ENCODE measurements at places on chromosomes 11 and 22.

DNA sequence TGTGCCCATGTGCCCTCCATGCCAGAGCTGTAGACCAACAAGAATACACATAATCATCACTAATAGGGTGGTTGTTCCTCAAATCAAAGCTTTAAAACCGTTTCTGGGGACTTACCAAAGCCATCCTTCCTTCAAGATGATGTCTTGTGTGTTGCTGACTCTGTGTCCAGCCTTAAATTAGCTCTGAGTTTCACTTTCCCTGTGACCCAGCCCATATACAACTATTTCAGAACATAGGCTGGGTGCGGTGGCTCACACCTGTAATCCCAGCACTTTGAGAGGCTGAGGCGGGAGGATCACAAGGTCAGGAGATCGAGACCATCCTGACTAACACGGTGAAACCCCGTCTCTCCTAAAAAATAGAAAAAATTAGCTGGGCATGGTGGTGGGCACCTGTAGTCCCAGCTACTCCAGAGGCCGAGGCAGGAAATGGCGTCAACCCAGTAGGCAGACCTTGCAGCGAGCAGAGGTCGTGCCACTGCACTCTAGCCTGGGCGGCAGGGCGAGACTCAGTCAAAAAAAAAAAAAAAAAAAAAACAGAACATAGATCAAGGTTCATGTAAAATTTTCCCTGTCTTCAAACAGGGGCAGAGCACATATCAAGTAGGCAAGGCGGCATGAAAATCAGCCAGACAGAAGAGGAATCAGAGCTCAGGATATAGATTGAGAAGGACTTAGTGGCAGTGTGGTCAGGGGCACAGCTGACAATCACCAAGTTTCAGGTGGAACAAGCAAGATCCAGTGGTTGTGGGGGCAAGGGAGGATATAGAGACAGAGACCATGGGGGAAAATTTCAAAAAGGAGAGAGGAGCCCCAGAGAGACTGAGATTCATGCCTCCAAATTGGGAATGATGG is at the start of gene PLAAT2:
Gene PLAAT2, minus strand, starts transcription at position 179 of the 855 bp plus-strand sequence. Its CDS starts 55 bp downstream, at position 124.
- DNase-seq, result no peak

GRCh38 chr22:30263883-30264282 is 2.8 kb downstream of the OSM start:
- DNase-seq, result no peak

DNA sequence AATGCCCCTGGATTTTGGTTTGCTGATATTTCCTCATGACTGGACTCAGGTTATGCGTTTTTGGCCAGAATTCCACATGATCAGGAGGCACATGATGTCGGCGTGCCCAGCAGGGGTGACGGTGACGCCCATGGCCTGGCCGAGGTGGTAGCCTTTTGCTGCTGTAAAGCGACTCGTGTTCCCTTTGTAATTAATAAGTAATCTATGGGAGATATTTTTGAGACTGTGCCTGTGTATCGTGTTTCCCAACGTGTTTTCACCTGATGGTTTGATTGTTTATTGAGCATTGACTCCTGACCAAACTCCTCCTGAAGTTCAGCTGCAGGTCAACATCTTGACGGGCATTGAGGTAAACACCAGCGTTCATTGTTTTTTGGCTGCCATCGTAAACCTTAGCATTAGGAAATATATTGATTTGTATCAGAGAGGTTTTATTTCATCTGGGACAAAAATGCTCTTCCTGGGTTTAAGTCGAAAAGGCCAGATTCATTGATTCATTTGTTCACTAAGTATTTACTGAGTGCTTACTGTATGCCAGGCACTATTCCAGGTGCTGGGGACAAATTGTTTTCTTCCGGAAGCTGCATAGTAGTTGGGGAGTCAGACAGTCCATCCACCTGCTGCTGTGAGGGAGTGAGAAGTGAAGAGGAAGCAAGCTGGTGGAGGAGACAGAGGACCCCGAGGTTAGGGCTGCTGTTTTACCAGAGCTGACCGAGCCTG is 23.6 kb downstream of the DCPS start:
- DNase-seq, result no peak

DNA sequence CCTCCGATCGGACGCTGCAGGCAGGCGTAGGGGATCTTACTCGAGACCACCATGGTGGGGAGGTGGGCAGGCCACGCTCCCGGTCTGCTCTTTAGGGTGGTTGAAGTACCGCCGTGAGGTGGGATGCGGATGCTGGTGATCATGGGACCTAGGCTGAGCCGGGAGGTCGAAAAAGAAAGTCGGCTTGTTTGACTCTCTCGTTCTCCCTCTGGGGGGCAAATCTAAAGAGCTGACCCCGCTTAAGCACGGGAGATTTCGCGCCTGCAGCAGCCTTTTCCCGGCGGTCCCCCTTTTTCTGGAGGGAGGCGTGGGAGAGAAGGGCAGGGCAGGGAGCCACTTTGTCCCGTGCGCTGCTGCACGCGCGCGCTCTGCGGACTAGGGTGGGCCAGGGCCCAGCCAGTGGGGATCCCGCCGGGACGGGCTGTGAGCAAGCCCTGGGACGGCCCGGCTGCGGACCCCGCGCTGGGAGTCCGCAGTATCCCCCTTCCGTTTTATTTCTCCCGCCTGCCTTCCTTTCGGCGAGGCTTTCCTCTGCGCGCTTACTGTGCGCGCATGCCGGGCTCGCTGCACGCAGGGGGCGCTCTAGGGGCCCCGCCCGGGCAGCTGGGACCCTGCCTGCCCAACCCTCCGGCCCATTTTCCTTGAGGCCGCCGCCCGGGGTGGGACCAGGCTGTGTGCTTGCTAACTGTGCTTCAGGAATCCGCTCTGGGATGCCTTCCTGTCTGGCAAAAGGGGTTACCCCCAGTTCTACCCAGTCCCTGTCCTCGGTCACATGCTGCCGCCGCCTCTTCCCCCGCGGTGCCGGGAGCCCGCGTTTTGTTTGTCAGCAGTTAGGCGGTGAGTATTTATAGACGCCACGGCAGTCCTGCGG is 81.0 kb downstream of the PRR5L start:
- DNase-seq, result peak; percentile 72

DNA sequence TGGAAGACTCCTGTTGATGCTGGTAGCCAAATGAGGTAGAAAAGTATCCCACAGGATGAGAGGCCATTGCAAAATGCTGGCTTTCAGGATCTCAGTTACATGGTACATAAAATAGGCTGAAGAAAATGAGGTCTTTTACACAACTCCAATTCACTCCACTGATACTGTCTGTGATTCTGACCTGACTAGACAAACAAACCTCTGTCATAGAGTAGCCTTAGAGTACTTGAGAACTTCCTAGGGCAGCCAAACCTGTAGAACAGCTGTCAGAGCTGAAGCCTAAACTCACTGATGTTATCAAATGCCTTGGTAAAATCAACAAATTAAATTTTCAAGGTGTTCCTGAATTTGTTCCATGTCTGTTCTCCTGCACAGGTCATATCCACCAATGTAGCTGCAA is 26.2 kb upstream of the POGLUT3 start:
- no peak for DNase-seq

- DNase-seq, result no peak
Observed at GRCh38 chr11:96154802-96155520, 188.0 kb downstream of the MAML2 start.

GRCh38 chr22:45455621-45456020 is 42.1 kb downstream of the RIBC2 start:
- DNase-seq, result no peak

DNA sequence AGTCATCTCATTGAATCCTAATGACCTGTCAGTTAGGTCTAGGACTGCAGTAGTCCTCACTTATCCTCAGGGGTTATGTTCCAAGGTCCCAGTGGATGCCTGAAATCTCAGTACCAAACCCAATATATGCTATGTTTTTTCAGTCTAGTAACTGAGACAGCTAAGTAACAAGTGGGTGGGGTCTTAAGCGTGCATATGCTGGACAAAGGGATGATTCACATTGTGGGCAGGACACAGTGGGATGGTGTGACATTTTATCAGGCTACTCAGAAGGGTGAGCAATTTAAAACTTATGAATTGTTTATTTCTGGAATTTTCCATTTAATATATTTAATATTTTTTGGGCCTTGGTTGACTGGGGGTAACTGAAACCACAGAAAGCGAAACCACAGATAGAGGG is 29.0 kb downstream of the DDX10 start:
- no peak for DNase-seq

DNA sequence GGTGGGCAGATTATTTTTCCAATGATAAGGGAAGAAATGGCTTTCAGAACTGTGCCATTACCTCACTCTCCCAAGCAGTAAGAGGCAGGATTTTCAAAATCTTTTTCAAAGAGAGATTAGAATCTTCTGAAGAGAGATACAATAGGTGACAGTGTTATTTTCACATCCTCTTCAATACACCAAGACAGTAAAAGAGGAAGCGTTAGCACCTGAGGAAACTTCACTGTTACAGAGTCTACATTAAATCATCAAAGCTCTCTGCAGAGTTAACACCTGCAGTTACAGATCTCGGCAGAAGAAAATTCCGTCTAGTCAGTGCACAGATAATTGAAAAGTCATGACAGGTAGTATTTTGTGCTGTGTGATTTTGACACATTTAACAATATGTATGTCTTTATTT is 144.9 kb downstream of the PGR start:
- DNase-seq, result no peak

DNA sequence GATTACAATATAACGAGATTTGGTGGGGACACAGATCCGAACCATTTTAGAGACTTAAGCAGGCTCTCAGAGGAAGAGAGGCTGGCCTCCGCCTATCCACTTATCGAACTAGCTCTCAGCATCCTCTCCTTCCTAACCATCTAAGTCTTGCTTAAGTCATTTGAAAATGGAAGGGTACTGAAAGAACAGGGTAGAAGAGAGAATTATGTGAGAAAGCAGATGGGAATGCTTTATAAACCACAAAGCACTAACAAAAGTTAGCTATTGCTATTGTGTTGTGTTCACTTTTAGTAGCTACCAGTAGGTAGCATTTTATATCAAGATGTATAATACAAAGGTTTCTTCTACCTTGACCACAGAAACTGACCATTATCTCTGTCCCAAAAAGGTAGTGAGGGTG is 153.4 kb upstream of the CADM1 start:
- no peak for DNase-seq

- DNase-seq, result no peak
Observed at GRCh38 chr22:24765166-24765565, 9.4 kb downstream of the PIWIL3 start.

DNA sequence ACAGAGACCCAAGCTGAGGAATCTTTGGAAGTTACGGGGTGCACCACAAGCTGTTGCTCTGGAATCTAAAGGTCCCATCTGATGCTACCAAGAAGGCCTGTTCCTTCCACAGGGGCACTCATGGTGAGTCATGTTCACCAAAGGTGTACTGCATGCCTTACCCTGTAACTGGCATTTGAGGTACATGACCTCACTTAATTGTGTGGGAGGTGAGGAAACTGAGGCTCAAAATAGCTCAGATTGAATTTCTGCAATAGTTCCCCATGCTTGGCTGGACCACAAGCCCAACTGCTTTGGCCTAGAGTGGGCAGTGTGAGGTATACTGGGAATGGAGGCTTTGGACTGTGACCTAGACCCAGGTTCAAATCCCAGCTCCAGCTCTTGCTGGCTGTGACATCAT is 8.2 kb downstream of the MTFP1 start:
- no peak for DNase-seq

GRCh38 chr11:13140028-13140870 is 131.1 kb downstream of the RASSF10 start:
- no peak for DNase-seq

GRCh38 chr11:37450613-37451012 is 852.6 kb upstream of the RAG2 start:
- DNase-seq, result no peak

DNA sequence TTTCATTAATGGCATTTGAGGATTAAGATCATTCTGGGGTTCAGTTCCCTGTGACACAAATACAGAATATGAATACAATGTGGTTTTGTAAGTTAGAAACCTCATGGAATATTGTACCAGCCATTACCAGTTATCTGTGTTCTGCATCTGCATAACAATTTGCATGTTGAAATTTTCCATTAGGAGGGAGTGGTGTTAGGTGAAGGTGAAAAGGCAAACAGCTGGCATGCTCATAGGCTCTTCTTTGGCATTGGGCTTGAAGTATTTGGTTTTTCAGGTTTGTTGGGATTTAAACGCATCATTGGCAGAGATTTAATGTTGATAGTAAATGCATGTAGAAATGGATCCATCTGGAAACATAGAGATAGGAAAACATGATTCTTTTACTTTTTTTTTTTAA is 18.6 kb downstream of the RTN3 start:
- no peak for DNase-seq

DNA sequence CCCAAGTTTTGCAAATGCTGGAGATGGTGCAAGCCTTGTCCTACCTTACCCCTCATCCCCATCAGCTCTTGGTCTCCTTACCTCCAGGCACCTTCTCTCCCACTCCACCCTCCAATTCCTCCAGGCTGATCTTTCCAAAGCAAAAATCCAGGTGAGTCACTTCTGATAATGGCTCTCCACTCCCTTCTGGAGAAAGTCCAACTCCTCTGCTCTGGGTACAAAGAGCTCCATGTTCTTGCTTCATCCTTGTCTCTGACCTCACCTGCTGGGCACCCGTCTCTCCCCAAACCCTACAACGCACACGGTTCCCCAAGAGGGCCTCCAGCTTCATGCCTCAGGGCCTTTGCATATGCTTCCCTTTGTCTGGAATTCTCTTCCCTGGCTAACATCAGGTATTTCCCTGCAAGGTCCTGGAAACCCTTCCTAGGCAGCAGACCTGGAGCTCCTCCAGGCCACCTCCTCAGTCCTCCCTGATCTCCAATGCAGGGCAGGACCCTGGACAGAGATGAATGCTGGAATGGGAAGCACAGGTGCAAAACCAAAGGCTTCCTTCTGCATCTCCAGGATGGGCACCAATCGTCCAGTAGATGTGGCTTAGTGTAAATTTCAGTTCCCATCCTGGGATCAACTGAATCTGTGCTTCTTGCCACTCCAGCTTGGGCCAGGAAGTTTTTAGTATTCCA is 22.7 kb downstream of the IFT27 start:
- DNase-seq, result no peak

DNA sequence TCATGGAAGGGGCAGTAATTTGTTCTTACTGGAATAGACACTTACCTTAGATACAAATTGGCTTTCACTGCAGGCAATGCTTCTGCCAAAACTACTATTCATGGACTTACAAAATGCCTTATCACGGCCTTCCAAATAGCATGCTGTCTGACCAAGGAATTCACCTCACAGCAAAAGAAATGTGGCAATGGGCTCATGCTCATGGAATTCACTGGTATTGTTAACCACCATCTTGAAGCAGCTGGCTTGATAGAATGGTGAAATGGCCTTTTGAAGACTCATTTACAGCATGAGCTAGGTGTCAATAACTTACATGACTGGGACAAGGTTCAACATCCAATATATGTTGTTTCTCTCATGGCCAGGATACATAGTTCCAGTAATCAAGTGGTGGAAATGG is 21.9 kb downstream of the OR5B21 start:
- no peak for DNase-seq

All from activated naive CD4-positive, alpha-beta T cell treated with Interleukin-2 at 50 U/mL for 16 hours (primary cell).